ENCODE measurements at places on chromosomes 11 and 22. TPM values are rescaled to one million over a fixed set of nuclear protein-coding genes. Genes with fewer than 3 reads are reported as not detected.

GRCh38 chr22:49670456-49671330 is 157.0 kb downstream of the BRD1 start:
- H3K27me3 ChIP-seq, result peaks cover 28% of the 10 kb centered on the region
- H3K27ac ChIP-seq, result no peak overlapping the region
- no peaks in the 10 kb centered on the region for H3K36me3 ChIP-seq
- peaks cover 8% of the 10 kb centered on the region for H3K4me1 ChIP-seq
- H3K4me3 ChIP-seq, result peak overlapping the region; percentile 71
- no peak for DNase-seq

- peaks cover 29% of the 10 kb centered on the region for H3K27me3 ChIP-seq
- H3K36me3 ChIP-seq, result peaks cover 6% of the 10 kb centered on the region
- peak overlapping the region; percentile 35 for H3K4me3 ChIP-seq
- no peak overlapping the region for H3K27ac ChIP-seq
- peaks cover 22% of the 10 kb centered on the region for H3K4me1 ChIP-seq
- no peak for DNase-seq
These were observed 1.7 kb upstream of the LARGE2 start for GRCh38 chr11:45920531-45921477.

- no peak overlapping the region for H3K27ac ChIP-seq
- H3K36me3 ChIP-seq, result no peaks in the 10 kb centered on the region
- no peaks in the 10 kb centered on the region for H3K4me1 ChIP-seq
These were observed 5.1 kb upstream of the MS4A18 start for GRCh38 chr11:60719391-60719790.

- no peak overlapping the region for H3K4me3 ChIP-seq
- H3K4me1 ChIP-seq, result no peaks in the 10 kb centered on the region
- H3K27ac ChIP-seq, result no peak overlapping the region
- H3K27me3 ChIP-seq, result peaks cover 16% of the 10 kb centered on the region
These were observed 82.6 kb downstream of the APIP start for GRCh38 chr11:34833602-34834001.

- DNase-seq, result no peak
- peak overlapping the region; percentile 55 for H3K4me3 ChIP-seq
- H3K4me1 ChIP-seq, result peaks cover 7% of the 10 kb centered on the region
- no peaks in the 10 kb centered on the region for H3K36me3 ChIP-seq
These were observed 65.2 kb downstream of the NFAM1 start for GRCh38 chr22:42366806-42367581.

DNA sequence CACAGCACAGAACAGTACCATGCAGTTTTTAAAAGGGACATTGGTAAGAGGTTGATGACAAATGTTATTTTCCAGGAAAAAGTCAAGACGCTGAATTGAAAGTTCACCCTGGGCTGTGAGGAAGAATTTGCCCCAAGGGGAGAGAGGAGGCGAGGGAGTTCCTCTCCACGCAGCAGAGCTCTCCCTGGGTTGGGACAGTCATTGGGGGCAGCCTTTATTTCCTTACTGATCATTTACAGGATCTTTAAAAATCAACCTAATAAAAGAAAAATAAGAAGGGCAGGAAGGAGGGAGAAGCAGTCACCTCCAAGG is 49.9 kb upstream of the WNT7B start:
- no peaks in the 10 kb centered on the region for H3K4me1 ChIP-seq
- H3K36me3 ChIP-seq, result no peaks in the 10 kb centered on the region
- H3K27me3 ChIP-seq, result peaks cover 47% of the 10 kb centered on the region

DNA sequence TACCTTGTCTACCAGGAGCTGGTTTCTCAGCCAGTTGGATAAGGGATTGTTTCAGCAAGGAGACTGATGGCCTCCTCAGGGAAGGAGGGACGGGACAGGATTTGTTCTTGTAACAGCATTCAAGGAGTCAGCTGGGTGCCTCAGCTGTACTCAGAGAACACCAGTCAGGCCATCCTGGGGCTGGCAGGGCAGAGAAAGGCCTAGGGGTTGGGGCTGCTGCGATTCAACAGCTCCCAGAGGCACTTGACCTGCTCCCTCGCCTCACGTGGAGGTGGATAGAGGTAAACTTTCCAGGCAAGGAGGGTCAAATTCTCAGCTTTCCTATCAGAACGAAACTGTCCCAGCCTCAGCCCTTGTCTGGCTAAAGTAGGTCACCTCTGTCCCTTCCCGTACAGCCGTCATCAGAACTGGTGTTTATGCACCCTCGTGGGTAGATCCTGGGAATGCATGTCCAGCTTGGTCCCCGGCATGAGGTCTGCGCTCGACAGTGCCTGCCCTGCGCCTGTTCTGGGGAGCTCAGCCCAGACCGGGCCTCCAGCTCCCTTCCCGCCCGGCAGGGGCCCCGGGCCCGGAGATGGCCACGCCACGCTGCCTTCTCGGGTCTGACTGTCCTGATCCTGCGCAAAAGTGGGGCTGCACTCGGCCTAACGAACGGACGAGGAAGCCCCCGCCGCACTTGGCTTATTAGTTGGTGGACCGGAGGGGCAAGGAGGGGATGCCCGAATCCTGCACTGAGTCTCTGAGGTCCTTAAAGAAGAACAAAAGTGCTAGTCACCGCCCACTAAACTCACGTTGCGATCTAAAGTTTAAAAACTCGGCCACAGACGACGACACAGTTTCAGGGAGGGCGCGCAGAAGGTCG is 762 bp upstream of the CCDC134 start:
- H3K36me3 ChIP-seq, result peaks cover 23% of the 10 kb centered on the region
- peak overlapping the region; percentile 98 for H3K27ac ChIP-seq
- H3K4me3 ChIP-seq, result peak overlapping the region; percentile 99
- H3K4me1 ChIP-seq, result peaks cover 30% of the 10 kb centered on the region
- no peak for DNase-seq

APOL1 gene
- 36.7 TPM for total RNA-seq

ARHGAP42 gene
- 0.24 TPM for total RNA-seq

SCN2B gene
- total RNA-seq, result not detected

All from activated T-helper 1 cell treated with anti-CD3 and anti-CD28 coated beads, Interleukin-12 subunit alpha, Interleukin-12 subunit beta, Interleukin-2, Interleukin-4 antibody, amounts not matched to agents 30 ng/mL and 10 ng/mL and 1 ng/mL, durations not matched to agents 14 hours and 24 hours and 36 hours (primary cell).